Dermis blood vessel endothelial cell (primary cell): ENCODE measurements at places on chromosomes 1 and 21. TPM values are rescaled to one million over a fixed set of nuclear protein-coding genes. Genes with fewer than 3 reads are reported as not detected.

DNA sequence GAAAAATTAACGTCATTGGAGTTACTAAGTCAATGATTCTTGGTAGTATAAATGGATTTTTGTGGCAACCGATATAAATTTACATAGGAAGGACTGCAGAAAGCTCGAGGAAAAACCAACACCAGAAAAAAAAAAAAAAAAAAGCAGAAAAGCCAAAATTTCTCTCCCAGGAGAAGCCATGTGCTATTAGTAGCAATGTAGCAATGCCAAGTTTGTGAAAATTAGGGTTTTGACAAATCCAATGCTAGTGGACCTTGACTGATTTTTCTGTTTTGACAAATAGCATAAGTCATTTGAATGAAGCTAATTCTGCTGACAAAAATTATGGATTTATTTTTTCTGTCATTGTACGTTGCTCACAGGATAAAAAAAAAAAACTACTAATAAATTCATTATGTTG lies 1561.9 kb downstream of the MRPL39 start:
- DNase-seq = no peak

The MTMR11 gene
- 0.47 and 1.5 TPM in 2 replicates for total RNA-seq

DNA sequence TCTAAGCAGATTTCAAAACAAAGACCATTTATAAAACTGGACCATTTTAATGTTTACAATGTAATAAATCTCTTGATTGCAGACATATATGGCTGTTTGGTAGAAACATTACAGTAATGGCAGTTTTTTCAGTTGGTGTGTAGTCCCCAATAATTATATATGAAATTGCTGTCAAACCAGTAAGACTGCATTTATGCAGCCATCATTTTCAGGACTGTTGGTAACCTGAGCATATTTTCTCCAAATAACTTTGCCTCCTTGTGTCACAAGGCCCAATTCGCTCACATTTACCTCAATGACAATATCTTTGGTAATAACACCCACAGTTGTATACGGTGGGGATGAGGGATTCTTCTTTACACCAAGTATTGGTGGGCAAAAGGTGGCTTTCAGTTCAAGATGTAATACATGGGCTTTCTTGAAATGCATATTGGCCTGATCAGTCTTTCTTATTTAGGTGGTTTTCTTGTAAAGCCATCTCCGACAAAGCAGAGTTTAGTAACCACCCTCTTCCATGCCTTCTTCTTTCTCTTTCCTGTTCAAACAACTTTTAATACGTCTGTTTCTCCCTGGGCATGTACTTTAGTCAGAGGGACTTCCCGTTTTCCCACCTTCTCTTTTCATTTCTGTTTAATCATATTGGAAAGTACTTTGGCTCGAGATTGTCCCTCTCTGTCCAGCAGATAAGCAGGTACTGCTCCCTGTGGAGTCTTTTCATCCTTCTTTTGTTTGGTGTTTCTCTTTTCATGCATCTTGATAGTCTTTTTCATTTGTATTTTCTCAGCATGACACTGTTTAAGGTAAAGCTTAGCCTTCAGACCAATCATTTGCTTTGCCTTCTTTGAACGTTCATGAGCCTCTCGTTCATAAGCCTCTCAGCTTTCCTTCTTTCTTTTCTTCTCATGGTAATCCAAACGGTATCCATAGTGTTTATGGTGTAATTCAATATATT lies 30.4 kb downstream of the ATP2B4 start:
- DNase-seq = no peak

DNA sequence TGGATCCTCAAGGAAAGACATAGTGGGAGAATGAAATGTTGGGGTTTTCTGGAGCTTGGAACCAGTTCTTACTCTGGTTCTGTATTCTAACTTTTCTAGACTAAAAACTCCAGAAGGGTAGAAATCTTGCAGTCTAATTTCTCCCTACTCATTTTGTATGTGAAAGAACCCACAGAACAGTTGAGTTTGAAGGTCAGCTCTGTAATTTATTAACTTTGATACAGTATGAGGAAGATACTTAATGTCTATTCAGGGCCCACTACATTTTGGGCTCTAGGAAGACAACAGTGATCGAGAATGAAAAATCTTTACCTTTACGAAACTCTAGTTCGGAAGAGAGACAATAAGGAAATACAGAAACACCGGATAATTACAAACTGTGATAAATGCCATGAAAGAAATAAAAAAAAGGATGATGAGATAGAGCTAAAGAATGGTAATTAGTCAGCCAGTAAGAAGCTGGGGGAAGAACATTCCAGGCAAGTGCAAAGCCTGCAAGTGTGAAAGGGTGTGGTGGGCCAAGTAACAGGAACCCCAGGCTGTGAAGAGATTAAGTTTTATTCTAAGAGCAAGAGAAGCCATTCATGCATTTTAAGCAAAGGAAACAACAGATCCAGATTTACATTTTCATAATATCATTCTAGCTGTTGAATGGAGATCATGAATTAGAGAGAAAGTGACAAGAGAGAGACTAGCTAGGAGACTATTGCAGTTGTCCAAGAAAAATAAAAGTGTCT lies 159.9 kb upstream of the HMCN1 start:
- DNase-seq = no peak

GRCh38 chr21:43611598-43612369 lies 47.5 kb downstream of the HSF2BP start:
- peak; percentile 85 for DNase-seq

DNA sequence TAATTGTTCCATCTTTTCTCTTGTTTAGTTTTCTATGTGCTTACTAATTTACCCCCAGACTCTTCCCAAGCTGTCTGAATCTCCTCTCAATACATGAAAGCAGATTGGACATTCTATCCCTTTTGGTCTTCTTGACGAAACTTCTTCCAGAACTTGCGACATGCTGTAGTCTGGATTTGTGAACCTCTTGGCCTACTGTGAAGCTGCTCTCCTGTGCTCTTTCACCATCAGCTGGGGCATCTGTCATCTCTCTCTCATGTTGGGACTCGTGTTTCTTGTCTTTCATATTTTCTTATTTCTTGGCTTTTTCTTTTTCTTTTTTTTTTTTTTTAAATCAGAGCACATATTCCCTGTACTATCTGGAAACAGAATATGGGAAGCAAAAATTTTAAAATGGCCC lies 6.8 kb downstream of the CPT2 start:
- no peak for DNase-seq

DNA sequence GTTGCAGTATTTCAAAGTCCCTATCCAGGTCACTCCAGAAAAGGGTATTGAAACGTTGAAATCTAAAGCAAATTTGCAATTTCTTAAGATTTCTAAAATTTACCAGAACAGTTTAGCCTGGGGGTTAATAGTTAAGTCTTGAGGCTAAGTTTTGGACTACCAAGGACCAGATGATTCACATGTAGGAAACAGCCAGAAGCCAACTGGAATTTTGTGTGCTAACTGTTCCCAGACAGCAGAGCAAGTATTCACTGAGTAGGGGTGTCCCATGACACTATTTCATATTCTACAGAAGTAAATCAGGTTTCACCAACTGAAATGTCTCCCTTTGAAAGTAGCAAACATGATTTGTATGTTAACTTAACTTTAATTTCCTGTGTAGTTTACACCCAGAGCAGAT lies 11.5 kb upstream of the C1orf105 start:
- DNase-seq = no peak

The TFAP2E gene
- 0.14 and 0.17 TPM in 2 replicates for total RNA-seq

The CFAP57 gene
- 0.14 and 0.17 TPM in 2 replicates for total RNA-seq

The PLEKHA6 gene
- 0.51 and 3.5 TPM in 2 replicates for total RNA-seq
